Hypothalamus (tissue), 51 donors: ENCODE measurements at places on chromosomes 7 and 10.

GRCh38 chr10:131033166-131034085 is 278.1 kb downstream of the TCERG1L start:
- no peak for DNase-seq

- no peak for DNase-seq
Observed at GRCh38 chr7:95190515-95190914, 133.8 kb downstream of the PON1 start.

GRCh38 chr7:39238234-39238869 is 260.6 kb downstream of the POU6F2 start:
- DNase-seq: no peak

DNA sequence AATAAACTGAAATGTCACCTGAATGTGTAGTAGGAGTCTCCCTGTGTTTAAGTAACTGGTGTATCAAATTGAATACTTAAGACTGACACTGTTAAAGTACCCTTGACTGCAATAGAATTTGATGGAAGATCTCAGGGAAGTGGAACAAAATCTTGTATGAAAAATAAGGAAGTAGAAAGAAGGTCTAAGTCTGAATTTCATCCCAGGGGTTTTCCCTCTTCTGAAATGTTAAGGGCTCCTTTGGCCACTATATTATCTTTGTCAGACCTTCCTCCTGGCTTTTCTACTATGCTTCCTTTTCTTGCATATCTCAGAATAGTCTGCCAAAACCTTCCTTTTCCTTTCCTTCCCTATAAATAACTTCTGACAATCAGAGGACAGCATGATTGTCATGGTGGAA is 59.6 kb downstream of the BLNK start:
- DNase-seq: no peak

GRCh38 chr7:25075459-25075858 is 49.6 kb downstream of the CYCS start:
- DNase-seq: no peak

- DNase-seq: no peak
Observed at GRCh38 chr10:101066146-101066895, 4.5 kb downstream of the KAZALD1 start.

- DNase-seq: no peak
Observed at GRCh38 chr7:116862951-116863670, 724 bp downstream of the CAPZA2 start.

GRCh38 chr10:46552526-46553237 is 3.8 kb downstream of the GPRIN2 start:
- DNase-seq: no peak

GRCh38 chr10:124592101-124592500 is 130.5 kb downstream of the LHPP start:
- no peak for DNase-seq

DNA sequence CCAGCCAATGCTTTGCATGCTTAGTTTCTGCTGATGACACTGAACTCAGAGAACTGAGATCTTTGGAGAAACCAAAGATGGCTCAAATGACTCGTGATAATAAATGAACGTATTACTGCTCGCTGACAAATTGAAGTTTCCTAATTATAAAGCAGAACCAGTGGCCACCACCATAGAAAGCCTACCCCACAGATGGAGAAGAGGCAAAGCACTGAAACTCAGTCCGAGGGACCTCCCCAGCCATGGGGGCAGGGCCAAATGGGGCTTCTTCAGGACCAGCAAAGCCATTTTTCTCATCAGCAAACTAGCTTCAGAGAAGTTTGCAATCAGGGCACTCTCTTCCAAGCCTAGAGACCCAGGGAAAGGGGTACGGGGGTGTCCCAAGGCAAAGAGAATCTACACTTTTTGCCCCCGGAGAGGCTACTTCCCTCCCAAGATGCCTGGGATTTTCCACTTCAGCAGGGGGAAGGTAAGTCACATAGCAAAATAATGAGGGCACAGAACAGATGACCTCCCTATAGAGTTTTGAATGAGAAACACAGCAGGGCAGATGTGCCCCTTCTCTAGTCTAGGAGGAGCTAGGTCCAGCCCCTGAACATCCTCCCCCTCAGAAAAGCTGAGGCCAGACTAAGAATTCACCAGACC is 4.3 kb upstream of the IL6 start:
- no peak for DNase-seq

DNA sequence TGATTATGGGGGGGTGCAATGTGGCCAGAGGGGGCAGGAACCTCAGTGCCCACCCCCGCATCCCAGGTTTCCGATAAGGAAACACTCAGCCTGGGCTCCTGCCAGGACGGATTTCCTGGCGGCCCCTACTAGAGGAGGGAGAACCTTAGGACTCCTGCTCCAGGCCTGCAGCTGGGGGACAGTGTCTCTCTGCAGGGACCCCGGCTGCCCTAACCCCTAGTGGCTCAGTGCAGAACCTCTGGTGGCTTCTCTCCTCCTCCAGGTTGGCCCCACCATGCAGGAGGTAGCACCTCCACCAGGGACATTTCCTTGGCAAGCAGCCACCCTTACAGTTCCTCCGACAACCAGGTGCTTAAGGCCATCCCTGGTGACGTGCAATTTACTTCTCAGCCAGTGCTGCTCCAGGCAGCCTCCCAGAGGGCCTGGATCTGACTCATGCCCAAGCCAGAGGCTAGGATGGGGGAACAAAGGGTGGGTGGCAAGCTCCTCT is 31.9 kb downstream of the SH2B2 start:
- DNase-seq: no peak

DNA sequence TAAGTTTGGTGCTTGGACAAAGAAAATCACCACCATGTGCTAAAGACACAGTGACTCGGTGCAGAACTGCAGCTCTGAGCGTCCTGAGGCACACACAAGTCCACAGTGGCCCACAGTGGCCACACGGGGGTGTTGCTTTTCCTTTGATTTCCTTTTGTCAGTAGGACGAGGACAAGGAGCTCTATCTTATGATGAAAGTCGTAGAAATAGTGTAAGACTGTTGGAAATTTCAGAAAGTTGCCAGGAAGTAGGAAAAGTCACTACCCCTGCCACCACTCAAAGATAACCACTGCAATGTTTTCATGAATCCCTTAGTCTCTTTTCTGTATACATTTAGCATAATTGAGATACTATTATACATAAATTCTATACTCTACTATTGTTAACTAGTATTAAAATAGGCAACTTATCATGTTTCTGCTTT is 146.0 kb downstream of the TNS3 start:
- no peak for DNase-seq

DNA sequence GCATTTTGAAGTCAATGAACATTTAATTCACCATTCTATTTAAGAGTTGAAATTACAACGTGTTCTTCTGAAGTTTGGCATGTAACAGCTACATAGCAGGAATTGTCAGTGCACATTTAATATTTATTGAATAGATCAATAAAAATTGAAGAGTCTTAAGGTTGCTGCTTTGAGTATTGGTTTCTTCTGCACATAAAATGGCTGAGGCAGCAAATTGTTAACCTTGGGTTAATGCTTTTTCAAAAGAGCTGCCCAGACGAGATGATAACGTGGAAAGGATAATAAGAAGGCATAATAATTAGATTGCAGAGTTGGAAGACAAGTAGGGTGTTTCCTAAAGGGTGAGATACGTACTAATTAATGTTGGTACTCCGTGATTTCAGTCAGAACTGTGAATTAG is 203.7 kb downstream of the AGMO start:
- no peak for DNase-seq

GRCh38 chr7:29987811-29988317 is 1.7 kb downstream of the SCRN1 start:
- no peak for DNase-seq

DNA sequence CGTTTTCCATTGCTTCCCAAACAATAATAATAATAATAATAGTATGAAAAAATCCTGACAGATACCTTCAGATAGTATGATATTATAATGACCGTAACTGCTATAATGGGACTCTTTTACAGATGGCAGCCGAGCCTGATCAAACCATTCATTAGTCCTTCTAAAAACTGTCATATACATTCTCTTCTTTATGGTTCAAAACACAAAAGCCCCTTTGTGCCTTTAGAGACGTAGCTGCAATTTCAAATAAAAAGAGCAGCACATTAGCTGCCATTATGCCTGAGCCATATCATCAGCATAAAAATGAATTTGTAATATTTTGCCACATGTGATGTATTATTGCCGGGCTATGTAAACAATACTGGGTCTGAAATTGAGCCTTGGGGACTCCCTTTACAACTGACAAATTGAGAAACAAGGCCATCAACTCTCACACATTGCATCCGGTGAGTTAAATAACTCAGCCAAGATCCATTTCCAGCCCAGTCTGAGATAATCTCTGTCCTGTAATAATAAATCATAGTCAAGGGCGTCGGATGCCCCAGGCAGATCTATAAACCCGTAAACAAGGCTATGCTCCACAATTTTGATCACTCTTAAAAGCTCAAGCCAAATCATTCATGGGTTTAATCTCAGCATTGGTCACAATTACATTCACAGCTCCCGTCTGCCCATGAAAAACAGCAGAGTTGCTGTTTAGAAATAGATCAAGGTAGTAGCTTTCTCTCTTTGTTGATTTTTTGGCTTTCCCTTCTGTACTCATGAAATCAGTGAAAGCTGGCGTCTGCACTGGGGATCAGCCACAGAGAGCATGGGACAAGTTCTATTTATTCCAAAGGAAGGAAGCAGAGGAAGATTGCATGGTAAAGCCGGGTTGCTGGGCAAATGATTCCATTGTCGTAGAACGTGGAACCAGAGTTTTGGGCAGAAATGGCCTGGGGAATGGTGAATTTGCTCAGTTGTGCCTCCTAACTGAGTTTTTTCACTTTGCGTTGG is 150.1 kb upstream of the BMPER start:
- DNase-seq: no peak

DNA sequence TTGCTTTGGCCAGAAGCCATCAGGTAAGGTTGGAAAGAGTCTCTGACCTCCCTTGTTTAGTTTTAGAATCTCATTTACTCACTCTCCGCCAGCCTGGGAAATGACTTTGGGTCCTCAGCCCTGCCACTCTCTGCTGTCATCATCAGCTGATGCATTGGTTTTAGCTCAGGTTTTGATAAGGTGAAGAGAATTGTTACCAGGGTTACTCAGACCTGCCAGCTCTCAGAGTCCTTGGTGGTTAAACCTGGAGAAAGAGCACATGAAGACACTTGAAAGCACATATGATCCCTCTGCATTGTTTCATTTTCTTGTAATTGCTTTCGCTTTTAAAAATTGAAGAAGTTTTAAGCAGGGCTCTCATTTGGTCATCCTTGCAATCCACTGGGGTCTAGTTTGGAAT is 4.0 kb upstream of the CROT start:
- no peak for DNase-seq

GRCh38 chr7:83856094-83856493 is 207.2 kb upstream of the SEMA3E start:
- no peak for DNase-seq

GRCh38 chr10:98295907-98296306 is 27.9 kb upstream of the LOXL4 start:
- no peak for DNase-seq

DNA sequence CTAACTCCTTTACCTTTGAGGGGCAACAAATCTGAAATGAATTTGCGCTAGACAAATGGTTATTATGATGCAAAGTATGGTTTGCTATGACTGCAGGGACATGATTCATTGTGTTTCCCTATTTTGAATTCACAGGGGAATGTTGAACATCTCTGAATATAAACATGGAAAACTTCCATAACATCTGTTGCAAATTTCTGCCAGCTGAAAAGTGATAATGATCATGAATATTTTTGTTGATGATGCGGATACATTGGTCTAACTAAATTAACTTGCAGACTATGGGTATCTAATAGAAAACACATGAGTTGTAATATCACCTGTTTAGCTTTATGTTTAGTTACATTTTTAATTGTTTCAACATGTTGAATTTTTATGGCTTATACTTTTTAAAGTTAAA is 1325.5 kb downstream of the REEP3 start:
- DNase-seq: no peak

- DNase-seq: no peak
Observed at GRCh38 chr10:19728964-19729363, 87.3 kb upstream of the PLXDC2 start.

DNA sequence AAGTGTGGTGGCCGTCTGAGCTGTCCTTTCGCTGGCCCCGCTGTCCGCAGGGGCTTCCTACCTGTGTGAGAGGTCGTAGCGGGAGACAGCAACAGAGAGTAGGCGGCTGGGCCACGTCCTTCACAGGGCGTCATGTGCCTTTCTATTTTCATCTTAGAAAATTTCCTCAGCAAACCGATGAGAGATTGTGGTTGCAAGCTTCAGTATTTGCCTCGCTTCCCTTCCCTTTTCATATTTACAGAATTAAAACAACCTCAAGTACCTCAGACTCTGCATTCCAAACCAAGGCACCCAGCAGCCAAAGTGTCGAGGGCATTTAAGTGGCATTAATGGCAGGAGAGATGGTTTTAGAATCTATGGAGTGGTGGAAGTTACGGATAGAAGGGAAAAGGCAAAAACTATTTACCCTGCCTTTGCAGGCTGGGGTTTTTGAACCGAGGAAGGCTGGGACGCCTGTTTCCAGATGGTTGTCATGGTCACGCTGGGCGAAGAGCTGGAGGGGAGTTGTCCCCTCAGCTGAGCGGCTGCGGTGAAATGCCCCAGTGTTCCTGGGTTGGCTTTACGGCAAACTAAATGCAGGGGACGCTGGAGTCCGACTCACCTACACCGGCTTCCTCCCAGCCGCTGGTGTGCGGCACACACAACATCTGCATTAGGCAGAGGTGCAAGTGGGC is 41.9 kb downstream of the WIPI2 start:
- no peak for DNase-seq

GRCh38 chr7:20116869-20117268 is 100.3 kb downstream of the MACC1 start:
- no peak for DNase-seq

GRCh38 chr10:109025172-109025571 is 898.1 kb downstream of the XPNPEP1 start:
- no peak for DNase-seq

- DNase-seq: no peak
Observed at GRCh38 chr10:112362833-112363232, 11.1 kb upstream of the ACSL5 start.

- no peak for DNase-seq
Observed at GRCh38 chr7:601595-602340, 82.1 kb upstream of the PDGFA start.

GRCh38 chr10:88659725-88660597 is 4.3 kb upstream of the LIPF start:
- DNase-seq: no peak

DNA sequence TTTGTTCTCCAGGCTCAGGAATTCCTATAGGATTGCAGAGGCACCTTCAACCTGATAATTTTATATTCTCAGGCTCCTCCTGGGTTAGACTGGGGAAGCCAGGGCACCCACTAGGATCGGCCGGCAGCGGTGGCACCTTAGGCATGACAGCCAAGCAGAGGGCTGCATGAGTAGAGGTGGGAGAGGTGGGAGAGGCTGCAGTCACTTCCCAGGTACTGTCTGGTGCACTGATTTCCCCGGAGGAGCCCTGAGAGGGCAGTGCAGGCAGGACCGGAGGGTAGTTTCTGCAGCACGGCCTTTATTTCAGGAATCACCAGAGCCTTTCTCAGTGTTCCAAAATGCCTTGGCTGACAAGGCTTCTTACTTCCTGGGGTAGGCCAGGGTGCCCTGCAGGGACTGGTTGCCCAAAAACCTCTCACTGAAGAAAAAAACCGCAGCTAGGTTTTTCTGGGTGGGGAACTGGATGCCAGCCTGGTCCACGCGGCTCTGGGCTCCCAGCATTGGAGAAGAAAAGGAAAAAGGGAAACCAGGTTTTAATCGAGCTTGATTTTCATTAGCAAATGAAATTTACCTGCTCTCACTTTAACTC is 3.6 kb upstream of the HOXA13 start:
- DNase-seq: no peak
